ENCODE measurements at places on chromosomes 3 and 15. TPM values are rescaled to one million over a fixed set of nuclear protein-coding genes. Genes with fewer than 3 reads are reported as not detected.

- DNase-seq, result no peak
Measured at GRCh38 chr3:8421267-8421666, 80.4 kb upstream of the LMCD1 start.

CFAP100 gene
- total RNA-seq, result not detected

CYP8B1 gene
- total RNA-seq, result 294 TPM

DNA sequence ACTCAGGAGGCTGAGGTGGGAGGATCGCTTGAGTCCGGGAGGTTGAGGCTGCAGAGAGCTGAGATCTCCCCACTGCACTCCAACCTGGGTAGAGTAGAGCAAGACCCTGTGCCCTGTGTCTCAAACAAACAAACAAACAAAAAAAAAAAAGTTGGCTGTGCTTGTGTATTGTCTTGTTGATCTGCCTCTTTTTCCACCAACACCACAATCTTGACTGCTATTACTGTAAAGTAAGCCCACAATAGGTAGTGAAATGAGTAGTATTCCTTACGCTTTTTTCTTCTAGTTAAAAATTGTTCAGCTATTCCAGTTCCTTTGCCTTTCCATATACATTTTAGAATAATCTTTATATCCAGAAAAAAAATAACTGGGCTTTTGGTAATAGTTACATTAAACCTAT is 35.5 kb downstream of the PTH1R start:
- DNase-seq, result no peak

GRCh38 chr15:85534031-85534430 is 153.6 kb downstream of the AKAP13 start:
- DNase-seq, result no peak

DNA sequence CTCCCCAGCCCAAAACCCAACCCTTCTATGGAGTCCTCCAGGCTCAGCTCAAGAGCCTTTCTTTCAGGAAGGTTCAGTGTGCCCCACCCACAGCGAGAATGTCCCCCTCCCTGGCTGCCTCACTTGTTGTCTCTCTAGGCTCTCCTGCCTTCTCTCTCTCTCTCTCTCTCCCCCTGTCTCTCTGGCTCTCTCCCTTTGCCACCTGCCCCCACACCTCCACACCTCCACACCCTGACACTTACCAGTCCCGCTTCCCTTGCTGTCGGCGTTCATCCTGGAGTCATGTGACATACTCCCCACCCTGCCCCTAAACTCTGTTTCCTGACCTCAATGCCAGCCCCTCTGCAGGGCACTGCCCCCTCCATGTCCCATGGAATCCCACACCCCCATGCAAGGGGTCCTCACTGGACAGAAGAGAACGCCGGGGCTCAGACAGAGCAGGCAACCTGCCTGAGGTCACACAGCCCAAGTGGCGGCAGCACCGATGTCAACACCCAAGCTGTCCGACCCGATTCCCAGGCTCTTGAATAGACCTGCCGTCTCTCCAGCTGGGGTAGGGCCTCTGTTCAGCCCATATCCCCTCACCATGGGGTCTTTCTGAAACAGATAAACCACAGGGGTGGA is 28.5 kb upstream of the SLC6A6 start:
- no peak for DNase-seq

COL8A1 gene
- 0.56 TPM for total RNA-seq
